ENCODE measurements at places on chromosomes 6 and 20.

- no peak for DNase-seq
Observed at GRCh38 chr6:112651239-112651638, 304.1 kb downstream of the RFPL4B start.

GRCh38 chr6:67133973-67134372 is 1426.9 kb upstream of the EYS start:
- no peak for DNase-seq

GRCh38 chr20:36340593-36340990 is 34.5 kb downstream of the DLGAP4 start:
- DNase-seq, result no peak

GRCh38 chr6:15296735-15297134 is 50.9 kb downstream of the JARID2 start:
- DNase-seq, result no peak

DNA sequence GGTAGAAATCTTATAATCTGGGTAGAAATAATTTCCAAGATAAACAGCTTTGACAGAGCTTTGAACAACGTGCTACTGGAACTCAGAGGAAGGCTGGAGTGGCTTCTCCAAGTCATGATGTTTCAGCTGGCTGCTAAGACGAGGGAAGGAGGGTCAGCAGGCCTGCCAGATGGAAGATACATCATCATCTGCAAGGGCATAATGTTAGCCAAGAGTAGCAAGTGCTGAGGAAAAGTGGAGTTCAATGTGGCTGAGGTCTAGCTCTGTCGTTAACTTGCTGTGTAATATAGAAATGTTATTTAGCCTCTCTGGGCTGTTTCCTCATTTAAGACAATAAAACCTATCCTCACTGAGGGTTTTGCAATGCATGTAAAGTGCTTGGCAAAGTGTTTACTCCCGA is 35.1 kb downstream of the RGS17 start:
- DNase-seq, result no peak

GRCh38 chr20:4305091-4305490 is 289.7 kb upstream of the RNF24 start:
- no peak for DNase-seq

- no peak for DNase-seq
Observed at GRCh38 chr20:47319517-47320252, 36.8 kb downstream of the ZMYND8 start.

- DNase-seq, result no peak
Observed at GRCh38 chr20:52889225-52889624, 82.9 kb upstream of the TSHZ2 start.

DNA sequence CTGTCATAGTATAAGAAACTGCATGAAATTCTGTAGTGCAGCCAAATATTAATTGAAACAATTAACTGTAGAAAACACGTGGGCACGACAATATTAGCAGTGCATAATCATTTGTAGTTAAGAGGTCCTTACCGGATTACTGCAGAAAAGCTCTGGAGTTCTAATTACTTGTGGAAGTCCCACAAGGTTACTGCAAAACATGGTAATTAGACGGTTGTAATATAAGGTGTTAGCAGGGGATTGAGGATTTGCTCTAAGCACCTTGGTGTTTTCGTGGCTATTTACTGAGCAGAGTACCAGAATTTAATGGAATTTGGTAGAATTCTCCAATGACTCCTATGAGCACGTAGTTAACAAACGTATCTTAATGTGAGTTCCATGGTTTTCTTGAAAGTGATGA is 473.6 kb upstream of the AGPAT4 start:
- no peak for DNase-seq

DNA sequence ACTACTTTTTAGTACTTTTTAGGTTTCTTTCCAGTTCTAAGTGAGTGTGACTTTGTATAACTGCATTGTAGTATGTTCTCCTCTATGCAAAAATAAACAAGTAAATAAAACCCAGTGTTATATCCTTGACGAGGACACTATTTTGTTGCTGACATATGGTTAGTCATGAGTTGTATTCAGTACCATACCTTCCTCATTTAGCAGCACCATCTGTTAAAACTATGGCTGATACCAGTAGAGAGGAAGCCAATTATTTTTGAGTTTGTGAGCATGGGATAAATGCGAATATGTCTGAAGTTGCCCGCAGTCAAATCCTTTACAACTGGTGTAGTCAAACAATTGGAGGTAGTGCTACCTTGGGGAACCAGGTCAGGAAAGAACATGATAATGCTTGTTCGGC is 74.1 kb downstream of the CDKAL1 start:
- DNase-seq, result no peak

- DNase-seq, result peak; percentile 68
Observed at GRCh38 chr6:149545258-149545753, 537 bp downstream of the PPIL4 start.

DNA sequence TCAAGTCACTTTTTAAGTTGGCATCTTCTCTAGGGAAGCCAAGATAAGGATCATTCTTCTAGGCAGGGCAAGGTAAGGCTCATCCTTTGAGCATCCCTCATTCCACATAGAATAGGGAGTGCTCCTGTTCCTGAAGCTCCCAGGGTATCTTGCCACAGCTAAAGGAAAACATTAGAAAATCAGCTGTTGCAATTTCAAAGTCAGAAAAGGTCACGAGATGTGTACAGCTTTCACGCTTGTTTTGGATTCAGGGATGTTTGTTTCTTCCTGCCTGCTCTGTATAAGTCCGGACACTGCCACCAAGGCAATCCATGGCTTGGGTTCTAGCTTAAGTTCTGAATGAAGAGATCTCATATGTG is 153.2 kb downstream of the SH3BGRL2 start:
- DNase-seq, result no peak

DNA sequence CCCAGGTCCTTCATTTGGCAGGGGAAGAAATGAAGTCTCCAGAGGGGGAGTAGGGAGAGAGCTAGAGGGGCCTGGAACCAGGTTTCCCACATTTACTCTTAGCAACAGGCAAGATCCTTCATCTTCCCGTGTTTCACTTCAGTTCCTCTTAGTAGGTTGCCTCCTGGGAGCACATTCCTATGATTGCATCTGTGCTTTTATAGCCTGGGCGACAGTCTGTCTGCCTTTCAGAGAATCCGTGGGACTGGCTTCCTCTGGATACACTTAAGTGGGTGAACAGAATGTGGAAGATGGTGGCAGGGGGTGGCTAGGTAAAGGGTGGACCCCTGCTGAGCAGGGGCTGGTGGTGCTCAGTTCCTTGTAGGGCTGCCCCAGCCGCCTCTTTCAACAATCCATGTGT is 33.4 kb downstream of the STK35 start:
- DNase-seq, result no peak

GRCh38 chr20:49698477-49698876 is 15.2 kb downstream of the B4GALT5 start:
- DNase-seq, result no peak

GRCh38 chr6:300494-301198 is 8.4 kb downstream of the DUSP22 start:
- DNase-seq, result no peak

- no peak for DNase-seq
Observed at GRCh38 chr6:112031960-112032359, 21.9 kb upstream of the CCN6 start.

DNA sequence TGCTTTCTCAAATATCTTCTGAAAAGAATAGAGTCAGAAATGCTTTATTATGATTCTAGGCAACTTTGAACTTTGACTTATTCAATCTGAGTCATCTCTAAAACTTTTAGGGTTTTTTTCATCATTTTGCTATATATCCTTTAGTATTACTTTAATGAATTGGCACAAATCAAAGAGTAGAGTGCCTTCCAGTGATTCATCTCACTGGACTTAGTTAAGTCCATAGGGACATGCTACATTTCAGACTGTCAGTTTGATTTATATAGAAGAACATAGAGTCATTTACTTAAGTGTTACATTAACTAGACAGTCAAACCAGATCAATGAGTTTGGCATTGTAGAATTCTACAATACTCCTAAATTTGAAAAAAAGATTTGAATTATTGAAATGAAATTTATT is 1235.7 kb upstream of the MAP3K7 start:
- DNase-seq, result no peak

- no peak for DNase-seq
Observed at GRCh38 chr20:62876501-62876901, 14.9 kb upstream of the TCFL5 start.

GRCh38 chr6:20583444-20583800 is 49.2 kb downstream of the CDKAL1 start:
- DNase-seq, result no peak

GRCh38 chr6:32382757-32383420 is 11.2 kb upstream of the TSBP1 start:
- no peak for DNase-seq

DNA sequence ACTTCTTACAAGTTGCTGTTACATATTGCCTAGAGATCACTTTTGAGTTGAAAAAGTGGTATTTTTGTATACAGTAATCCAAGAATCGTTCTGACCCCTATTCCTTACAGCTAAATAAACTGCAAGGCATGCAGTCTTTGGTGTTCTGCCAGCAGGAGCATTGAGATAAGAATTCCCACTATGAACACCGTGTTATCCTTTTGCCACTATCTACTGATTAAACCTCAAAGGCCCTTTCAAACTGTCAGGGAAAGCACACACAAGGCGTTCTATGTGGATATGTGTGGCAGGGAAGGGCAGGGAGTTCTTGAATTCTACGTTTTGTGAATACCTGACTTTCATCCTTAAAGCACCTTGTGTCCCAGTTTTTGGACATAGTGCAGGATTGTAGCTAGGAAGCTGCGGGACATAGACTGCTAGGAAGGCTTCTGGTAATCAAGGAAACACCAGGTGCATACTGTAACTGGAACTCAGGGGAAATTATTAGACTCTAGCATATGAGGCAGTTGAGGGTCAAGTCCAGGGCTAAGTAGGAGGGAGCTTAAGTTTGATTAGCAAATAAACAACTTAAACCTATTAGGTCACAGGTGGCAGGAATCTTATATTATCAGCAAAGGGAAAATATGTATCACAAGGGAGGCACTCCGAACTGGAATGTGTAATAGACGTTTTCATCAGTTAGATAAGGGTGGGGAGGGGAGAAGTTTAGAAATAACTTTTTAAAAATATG is 506.6 kb downstream of the RNF144B start:
- DNase-seq, result no peak

GRCh38 chr20:24149175-24149574 is 160.6 kb upstream of the GGTLC1 start:
- DNase-seq, result no peak

DNA sequence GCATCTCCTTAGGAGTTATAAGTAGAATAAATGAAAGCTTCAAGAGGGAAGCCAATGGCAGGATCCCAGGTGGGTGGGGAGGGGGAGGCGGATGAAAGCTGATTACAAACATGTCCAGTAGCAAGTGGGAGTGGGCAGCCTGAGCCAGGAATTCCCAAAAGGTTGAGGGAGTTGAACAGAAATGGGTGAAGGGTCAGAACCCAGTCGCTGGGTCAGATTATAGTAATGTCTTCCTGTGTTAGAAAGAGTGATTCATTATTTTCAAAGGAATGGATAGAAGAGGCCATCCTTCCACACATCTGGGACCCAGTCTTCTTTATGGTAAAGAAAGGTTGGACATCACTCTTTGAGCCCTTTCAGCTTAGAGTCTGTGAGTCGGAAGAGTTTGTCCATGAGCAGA is 41.0 kb upstream of the FAM50B start:
- DNase-seq, result no peak

GRCh38 chr6:167669553-167669849 is 157.2 kb upstream of the AFDN start:
- no peak for DNase-seq

GRCh38 chr6:41645007-41645618 is 6.8 kb downstream of the MDFI start:
- no peak for DNase-seq
